ENCODE measurements at places on chromosomes 3 and 15.
A peak's percentile ranks its signal among the peaks of the same experiment; 100 is the strongest.

- no peak for DNase-seq
These were observed 127.9 kb downstream of the MYRIP start for GRCh38 chr3:39937315-39937714.

- DNase-seq: no peak
These were observed 20.2 kb downstream of the RAF1 start for GRCh38 chr3:12643724-12644123.

DNA sequence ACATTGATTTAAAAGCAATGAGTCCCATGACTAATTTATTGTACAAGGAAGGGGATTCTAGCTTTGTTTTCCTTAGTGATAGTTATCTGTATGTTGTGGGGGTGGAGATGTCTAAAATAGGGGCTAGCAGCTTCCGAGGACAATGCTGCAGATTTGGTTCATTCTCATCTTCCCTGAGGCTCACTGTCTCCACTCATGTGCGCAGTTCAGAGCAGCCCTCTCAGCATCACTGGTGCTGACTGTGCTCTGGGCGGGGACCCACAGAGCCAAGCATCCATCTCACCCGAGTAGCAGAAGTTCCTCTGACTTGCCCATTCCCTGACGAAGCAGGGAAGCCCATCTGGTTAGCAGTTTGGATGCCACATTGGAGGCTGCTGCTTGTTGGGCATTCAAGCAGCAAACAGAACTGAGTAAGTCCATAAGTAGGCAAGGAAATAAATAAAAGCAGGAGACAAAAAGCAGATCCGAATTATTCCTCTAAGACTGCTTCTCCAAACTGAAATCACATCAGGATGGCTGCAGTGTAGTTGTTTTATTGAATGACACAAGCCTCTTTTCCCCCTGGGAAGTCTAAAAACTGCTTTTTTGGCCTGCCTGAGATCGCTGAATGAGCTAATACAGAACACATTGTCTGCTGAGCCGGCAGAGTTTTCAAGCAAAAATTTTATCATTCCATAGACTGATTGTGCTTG lies 27.5 kb downstream of the RARB start:
- DNase-seq: no peak

GRCh38 chr3:32285891-32286290 lies 47.4 kb downstream of the CMTM8 start:
- no peak for DNase-seq

DNA sequence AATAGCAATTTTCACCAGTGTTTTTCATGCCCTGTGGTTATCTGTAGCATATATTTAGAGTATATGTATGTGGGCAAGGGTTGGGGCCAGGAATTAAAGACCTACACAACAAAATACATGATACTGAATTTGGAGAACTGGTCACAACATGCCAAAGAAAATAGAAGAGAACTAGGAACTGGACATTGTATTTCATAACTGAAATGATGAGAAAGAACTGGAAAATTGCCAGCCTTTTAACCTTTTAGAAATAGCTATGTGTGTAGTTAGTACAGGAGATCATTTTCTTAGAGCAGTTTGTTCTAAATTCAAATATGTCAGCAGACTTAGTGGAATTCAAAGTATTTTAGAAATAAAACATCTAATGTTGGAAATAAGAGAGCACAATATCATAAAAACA lies 227.1 kb upstream of the CGNL1 start:
- DNase-seq: no peak

GRCh38 chr3:172365028-172365567 lies 83.2 kb downstream of the GHSR start:
- DNase-seq: no peak

DNA sequence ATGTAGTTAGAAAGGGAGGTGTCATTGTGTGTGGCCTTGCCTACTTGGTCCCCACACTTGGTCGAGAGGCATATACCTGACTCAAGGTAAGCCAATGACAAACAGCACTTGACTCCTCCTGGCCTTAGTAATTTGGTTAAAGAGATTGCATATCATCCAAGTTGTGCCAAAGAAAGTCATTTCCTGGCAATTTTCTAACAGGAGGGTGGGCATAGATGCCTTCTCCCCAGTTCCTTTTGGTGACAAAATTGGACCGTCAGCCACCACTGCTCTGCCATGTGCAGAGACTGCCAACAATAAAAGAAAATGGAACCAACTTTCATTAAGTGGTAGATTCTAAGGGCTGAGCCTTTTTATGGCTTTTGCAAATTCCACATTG lies 7.9 kb upstream of the LEKR1 start:
- no peak for DNase-seq

DNA sequence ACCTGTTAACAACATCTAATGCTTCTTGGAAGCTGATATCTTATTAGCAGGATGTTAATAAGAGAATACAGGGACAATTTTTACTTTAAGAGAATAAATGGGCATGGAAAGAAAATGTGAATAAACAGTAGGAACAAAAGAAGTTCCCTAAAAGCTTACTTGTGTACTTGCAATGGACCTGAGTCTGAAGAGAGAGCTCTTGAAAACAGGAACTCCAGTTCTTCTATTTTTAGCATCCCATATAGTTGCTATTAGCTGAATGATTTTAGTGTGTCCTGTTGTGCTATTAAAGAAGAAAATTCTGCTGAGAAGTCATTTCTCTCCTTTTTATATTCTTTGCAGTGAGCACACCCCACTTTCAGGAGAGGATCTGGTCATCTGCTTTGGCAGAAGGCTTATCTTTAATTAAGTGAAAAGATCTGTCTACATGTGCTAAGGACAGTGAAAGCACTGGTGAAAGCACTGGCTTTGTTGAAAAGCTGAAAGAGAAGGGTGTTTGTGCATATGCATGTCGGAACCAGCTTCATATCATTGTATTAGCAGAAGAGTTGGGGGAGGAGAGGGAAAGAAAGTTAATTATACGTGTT lies 1.4 kb upstream of the ST3GAL6 start:
- DNase-seq: no peak

- DNase-seq: no peak
These were observed 1.5 kb downstream of the ZBED2 start for GRCh38 chr3:111593666-111594065.

DNA sequence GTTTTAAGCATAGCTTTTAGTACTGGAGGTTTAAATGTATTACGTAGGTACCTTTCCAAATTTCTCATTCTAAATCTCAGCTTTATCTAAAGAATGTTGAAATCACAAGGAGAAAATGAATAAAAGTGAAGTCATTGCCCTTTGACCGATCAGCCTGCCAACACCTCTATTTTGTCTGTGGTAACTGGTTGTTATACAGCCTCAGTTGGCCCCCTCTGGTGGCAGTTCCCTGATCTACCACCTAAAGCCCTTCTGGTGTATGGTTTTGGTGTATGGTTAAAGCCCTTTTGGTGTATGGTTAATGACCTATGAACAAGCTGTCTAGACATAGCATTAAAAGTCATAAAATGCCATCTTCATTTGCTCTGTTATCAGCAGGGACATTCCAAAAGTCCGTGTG lies 378.2 kb upstream of the AZI2 start:
- no peak for DNase-seq

- DNase-seq: no peak
These were observed 86.6 kb upstream of the AGBL1 start for GRCh38 chr15:85993116-85993515.

DNA sequence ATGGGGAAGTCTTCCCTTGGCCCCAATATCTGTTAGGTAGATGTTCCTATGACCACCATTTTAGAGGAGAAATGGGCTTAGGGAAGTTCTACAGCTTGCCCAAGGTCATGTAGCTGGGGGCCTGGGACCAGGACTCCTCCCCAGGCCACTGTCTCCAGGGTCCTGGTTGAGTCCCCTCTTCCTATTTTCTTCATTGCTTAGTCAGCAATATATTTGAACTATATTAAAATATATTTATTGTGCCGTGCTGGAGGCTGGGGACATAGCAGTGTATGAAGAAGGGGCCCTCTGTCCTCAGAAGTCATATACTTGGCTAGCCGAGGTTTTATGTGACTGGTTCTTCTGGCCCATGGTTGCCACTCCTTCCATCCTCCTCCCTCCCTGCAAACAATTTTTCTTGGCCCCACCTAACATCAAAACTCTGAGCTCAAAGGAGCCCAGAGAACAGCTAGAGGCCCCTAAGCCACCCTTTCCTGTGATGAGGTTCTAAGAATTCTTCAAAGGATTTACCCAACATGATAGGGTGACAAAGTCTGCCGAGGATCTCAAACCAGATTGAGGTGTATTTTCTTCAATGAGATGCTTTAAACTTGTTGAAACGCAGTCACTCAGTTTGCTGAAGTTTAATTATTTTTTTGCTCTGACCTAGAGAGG lies 121.2 kb upstream of the RASGRP1 start:
- no peak for DNase-seq

DNA sequence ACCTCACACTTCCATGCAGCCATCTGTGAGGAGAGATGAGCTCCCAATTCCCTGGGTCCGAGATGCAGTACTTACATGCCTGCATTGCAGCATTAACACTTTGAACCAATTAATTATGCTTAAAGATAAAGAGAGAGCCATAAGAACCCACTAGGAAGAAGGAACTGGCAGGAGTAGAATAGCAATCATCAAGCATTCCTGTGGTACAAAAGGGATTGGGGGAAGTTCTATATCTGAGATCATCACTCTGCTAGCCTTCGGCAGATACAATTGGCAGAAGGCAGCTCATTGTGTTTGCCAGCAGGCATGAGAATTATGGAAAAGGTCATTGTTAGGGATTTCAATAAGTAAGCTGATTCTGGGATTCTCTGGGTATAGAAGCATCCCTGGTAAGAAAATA lies 891.4 kb downstream of the NTRK3 start:
- DNase-seq: no peak

DNA sequence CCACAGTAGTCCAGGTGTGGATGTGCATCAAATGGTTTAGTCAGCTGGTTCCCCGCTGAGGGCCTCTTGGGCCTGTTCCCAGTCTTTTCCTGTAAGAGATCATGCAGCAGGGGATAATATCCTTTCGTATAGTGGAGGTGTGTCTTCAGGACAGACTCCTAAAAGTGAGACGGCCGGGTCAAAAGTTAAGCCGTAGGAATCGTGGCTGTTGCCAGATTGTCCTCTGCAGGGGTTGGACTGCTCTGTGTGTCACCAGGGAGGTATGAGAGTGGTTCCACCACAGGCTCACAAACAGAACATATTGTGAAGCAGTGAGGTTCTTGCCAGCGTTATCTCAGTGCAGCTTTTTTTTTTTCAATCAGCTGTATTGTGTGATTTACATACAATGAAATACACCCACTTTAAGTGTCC lies 95.0 kb downstream of the VGLL4 start:
- no peak for DNase-seq

DNA sequence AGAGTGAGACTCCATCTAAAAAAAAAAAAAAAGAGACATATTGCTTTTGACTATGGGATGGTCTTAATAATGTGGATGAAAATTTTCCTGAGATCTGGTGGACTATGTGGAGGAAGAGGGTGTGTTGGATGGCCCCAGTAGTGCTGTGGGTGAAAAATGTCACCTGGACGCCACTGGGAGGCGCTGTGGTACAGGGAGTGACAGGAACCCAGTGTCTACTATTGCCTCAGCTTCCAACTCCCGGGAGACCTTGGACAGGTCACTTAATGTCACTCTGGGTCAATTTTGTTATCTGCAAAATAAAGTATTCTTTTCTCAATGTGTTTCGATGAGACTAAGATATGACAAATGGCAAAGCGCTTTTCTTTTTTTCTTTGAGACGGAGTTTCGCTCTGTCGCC lies 27.7 kb upstream of the DCP1A start:
- peak; percentile 90 for DNase-seq

DNA sequence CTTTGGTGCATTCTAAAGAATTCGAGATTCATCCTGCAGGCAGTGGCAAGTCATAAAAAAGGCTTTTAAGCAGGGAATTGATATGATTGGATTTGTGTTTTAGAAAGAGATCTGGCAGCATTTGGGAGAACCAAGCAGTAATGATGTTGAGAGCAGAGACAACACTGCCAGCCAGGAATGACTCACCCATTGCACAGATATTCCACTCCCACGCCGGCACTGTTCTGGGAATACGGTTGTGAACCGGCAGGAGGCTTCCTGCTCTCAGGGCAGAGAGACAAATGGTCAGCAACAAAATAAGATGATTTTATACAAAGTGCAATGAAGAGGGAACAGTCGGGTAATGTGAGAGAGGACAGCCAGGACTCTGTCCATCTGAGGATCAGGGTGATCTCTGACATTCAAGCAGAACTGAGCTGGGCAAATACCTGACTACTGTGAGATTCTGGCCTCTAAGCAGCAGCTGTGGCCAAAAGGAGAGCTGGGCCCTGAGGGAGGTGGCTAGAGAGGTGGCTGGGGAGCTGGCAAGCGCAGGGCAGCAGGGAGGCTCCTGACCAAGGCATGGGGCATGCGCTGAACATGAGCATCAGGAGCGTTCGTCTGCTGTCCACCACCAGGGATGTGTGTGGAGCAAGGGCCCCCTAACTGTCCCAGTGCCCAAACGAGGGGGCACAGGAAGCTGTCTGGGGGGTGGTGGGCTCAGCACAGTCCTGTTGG lies 56.1 kb upstream of the PLXNA1 start:
- no peak for DNase-seq

Measured in activated CD8-positive, alpha-beta memory T cell treated with anti-CD3 and anti-CD28 coated beads, Interleukin-2, amount 50 U/mL, for 48 hours (primary cell).